Right atrium auricular region (tissue), 2 donors: ENCODE measurements at places on chromosomes 3 and 15.

GRCh38 chr3:188095431-188095830 lies 58.5 kb upstream of the LPP start:
- no peak for DNase-seq

DNA sequence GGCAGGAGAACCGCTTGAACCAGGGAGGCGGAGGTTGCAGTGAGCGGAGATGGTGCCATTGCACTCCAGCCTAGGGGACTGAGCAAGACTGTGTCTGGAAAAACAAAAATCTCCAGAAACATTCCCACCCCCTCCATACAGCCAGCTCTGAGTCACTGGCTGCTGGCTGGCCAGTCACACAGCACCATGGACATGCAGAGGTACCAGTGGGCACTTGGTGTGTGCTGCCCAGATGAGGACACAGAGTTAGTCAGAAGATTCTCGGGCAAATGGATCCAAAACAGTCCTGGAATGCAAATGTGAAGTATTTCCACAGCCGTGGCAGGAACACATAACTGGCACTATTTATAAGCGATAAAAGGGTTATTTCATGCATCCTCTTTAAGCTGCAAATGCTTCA lies 44.6 kb downstream of the BDH1 start:
- no peak for DNase-seq

DNA sequence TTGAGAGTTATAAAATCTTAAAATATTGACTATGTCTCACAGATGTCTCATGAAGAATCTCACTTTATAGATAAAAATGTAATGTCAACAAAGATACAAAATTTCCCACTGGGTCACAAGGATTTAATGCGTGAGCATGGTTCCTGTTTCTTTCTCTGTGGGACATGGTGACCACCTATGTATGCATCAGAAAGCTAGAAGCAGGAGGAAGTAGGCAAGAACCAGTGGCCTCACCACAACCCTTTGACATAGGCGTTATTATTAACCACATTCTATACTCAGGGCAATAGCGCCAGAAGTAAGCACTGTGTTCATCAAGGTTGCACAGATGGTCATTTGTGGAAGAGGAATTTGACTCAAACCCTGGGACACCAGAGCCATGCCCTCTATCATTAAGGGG lies 11.7 kb upstream of the ADAMTS17 start:
- DNase-seq, result no peak

- no peak for DNase-seq
These were observed 136.1 kb upstream of the SGO1 start for GRCh38 chr3:20322085-20322484.

DNA sequence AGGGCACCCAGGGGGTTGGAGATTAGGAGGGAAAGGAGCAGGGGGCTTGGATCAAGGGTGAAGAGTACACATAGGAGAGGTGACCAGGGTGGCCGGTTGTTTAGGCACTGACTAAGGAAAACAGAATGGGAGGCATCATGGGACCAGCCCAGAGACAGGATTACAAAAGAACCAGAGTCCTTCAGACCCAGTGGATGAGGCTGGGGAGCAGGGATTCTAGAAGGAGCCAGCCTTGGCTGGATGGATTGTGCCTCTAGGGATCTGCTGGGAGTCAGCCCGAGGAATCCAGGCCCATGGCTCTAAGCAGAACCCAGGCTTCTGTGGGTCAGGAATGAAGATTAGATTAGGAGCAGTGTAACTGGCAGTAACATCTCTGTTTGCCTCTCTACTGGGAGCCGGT lies 98.6 kb downstream of the ARNT2 start:
- no peak for DNase-seq

- no peak for DNase-seq
These were observed 45.2 kb upstream of the CCDC80 start for GRCh38 chr3:112685956-112686799.

DNA sequence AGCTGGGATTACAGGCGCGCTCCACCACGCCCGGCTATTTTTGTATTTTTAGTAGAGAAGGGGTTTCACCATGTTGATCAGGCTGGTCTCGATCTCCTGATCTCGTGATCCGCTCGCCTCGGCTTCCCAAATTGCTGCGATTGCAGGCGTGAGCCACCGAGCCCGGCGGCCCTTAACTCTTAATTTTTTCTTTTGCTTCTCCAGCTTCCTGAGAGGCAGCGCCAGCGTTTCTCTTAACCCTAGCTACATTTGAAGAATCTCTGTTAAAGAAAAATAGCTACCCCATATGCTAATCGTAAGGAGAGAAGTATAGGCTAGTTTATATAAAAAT lies 465 bp upstream of the GK5 start:
- DNase-seq, result no peak

GRCh38 chr3:61530355-61530754 lies 31.0 kb upstream of the PTPRG start:
- DNase-seq, result no peak

DNA sequence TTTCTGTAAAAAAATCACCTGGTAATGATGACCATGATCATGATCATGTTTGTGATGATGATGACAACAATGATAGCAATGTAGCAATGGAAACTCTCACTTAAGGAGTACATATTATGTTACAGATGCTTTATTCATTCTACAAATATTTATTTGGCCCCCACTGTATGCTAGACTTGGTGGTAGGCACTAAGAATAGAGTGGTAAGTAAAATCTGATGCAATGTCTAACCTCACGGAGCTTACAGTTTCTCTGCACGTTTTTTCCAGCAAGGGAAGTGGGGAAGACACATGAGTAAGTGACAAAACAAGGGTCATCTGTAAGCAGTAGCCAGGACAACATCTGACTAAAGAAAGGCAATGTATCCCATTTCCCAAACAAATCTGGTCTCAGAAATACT lies 199.4 kb upstream of the MRPL3 start:
- no peak for DNase-seq

GRCh38 chr3:9098716-9099675 lies 135.7 kb upstream of the RAD18 start:
- DNase-seq, result no peak

DNA sequence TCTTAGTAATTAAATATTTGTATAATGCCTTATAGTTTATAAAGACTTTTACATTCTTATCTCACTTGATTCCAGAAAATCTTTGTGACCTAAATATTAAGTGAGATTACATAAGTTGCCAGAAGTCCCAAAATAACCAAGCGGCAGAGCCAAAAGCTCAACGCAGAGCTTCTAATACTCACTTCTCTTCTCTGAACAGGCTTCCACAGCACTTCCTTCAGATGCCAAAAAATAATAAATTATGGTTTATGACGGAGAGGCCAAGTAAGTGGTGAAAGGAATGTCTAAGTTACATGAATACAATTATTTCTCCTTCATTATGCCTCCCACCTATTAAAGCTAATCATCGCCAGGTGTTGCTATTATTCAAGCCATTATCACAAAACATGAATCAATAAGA lies 110.3 kb downstream of the GBE1 start:
- no peak for DNase-seq

GRCh38 chr3:194040516-194041273 lies 95.3 kb upstream of the HES1 start:
- DNase-seq, result no peak
